ENCODE measurements at places on chromosomes 1 and 21.
A peak's percentile ranks its signal among the peaks of the same experiment; 100 is the strongest.

DNA sequence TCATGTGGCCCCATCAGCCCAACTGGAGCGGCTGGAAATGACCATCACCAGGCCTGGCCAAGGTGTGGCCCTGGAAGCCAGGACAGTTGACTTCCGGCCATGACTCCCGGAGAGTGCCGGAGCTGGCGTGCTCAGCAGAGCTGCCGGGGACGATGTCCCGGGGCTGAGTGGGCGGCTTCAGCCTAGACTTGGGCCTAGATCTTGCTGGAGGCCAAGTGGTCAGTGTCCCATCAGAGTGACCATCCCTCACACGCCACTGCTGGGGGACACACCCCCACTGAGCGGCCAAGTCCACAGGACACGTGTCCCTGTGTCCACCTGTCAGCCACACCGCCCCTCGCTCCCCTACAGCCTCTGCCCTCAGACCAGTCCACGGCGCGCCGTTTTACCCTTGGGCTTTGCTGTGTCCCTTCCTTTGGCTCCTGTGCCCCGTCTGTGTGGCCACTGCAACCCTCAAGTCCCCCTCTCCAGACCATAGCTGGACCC is 4.0 kb downstream of the FAAP20 start:
- DNase-seq: no peak

DNA sequence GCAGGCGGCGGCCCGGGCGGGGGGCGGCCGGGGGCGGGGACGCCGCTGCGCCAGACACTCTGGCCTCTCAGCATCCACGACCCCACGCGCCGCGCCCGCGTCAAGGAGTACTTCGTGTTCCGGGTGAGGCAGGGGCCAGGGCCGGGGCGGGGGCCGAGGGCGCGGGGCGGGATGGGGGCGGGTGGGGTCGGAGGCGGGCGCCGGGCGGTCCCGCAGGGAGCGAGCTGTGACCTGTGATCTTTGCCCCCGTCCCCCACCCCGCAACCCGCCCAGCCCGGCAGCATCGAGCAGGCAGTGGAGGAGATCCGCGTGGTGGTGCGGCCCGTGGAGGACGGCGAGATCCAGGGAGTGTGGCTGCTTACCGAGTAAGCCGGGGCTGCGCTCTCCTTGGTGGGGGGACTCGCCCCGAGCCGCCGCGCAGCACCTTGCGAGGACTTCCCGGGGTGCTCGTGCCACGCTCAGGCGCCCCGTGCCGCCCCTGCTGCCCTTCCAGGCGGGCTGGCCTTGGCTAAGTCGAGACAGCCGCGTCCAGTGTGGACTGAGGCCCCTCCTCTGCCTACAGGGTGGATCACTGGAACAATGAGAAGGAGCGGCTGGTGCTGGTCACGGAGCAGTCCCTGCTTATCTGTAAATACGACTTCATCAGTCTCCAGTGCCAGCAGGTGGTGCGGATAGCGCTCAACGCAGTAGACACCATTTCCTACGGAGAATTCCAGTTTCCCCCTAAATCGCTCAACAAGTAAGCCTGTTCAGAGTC is 514 bp downstream of the TPRG1L start:
- DNase-seq: no peak

DNA sequence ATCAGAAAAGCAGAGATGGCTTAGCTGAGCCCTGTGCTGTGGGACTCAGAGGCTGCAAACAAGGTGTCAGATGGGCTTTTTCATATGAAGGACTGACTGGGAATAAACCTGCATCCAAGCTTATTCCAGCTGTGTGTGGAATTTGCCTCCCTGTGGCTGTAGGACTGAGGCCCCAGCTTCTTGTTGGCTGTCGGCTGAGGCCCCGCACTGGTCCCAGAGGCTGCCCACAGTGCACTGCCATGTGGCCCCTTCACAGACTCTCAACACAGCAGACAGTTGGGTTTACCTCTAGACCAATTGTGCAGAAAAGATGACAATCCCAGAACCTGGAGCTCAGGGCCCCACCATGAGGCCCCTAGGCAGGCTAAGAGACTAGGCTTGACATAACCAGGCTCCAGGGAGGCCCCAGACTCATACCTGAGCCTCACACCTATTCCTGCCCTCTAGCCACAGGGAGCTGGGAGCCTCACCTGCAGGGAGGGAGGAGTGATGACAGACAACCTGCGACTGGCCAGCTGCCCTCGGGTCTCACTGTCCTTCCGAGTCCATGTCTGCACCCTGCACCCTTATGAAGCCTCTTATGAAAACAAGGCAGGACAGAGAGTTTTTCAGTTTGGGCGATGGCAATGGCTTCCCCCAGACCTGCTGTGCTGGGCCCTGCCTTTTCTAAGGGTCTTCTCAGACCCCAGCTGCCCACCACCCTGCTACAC is 615.5 kb downstream of the NPHP4 start:
- no peak for DNase-seq

DNA sequence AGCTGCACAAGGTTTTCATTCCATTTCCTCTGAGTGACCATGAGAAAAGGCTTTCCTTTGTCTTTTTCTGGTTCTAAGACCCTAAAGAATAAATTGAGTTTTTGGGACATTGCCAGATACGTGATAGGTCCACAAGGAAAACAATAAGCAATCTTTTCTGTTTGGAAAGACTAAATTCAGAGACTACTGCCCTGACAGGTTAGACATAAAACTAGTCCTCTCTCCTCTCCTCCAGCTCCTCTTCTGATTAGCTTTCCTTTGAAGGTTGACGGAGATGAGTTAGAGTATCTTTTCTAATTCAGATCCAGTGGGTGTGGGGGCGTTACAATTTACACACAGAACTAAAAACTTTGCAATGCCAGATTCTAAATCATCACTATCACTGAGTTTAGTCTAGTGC is 57.8 kb upstream of the C1orf53 start:
- DNase-seq: no peak

- DNase-seq: no peak
Observed at GRCh38 chr1:151815716-151816327, 10.6 kb upstream of the LINGO4 start.

DNA sequence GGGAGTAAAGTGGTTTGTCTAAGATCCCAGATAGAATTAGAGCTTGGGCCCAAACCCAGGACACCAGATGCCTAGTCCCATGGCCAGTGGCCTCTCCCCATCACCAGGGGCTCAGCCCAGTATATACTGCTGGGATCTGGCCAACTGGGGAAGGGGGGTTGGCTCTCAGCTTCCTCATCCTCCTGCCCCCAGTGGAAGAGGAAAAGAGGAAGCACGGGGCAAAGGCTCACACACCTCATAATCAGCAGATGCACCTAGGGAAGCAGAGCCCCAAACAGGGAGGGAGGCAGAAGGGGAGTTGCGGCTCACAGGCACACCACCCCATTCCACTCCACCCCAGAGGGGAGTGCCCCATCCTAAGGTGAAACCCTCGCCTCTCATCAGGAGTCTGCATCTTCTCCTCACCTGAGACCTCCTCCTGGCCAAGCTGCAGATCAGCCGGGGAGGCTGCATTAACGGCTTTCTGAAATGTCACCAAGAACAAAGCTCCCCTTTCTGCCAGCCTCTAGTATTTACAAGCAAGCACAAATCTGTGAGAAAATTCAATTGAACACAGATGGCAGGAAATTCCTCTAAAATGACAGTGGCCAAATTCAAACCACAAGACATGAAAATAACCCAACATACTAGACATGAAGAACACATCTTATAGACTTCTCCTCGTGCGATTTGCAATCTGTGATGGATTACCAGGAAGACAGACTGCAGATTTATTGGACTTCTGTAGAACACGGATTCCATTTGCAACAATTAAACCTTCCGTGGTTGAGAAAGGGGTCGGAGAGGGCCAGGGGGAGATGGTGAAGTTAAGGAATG is 82.8 kb downstream of the GLIS1 start:
- no peak for DNase-seq

DNA sequence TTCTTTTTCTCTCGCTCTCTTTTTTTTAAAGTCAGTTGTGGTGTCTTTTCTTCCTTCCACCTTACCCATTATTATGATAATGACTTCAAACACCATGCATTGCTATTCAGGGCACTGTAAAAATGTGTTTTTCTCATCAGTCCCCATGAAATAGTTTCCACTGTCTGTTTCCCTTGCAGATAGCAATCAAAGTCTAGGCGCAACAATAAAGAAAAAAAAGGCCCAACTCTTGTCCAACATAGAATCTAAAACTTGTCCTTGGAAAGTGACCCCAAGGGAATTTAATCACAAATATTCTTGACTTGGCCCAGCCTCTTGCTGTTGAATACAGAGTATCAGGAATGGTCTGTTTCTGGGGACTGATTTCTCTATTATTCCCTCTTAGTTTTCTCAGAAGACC is 382.5 kb downstream of the PLPP3 start:
- DNase-seq: no peak

DNA sequence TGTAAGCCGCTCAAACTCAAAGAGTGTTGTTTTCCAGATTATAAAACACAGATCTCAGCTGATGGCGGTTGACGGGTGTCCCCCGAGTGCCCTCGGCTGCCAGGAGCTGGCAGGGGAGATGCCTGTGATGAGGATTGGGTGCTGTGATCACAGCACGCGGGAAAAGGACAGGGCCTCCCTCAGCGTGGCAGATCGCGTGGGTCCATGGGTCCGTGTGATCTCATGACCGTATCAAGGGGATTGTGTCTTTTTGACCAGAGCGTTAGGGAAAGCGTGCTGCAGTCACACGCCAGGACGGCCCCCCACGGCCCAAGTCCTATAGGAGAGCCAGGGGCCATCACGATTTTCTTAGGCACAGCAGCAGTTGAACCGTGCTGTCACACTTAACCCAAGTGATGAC is 51.9 kb downstream of the PDE9A start:
- DNase-seq: no peak

- DNase-seq: no peak
Observed at GRCh38 chr1:52601991-52602855, at the start of gene GPX7. GPX7 (plus strand) TSS chr1:52602371; CDS start chr1:52602410, 39 bp downstream.

GRCh38 chr1:223419561-223419960 is 26.3 kb downstream of the CCDC185 start:
- DNase-seq: no peak

GRCh38 chr1:48246727-48247126 is 24.2 kb downstream of the SLC5A9 start:
- DNase-seq: peak; percentile 97

DNA sequence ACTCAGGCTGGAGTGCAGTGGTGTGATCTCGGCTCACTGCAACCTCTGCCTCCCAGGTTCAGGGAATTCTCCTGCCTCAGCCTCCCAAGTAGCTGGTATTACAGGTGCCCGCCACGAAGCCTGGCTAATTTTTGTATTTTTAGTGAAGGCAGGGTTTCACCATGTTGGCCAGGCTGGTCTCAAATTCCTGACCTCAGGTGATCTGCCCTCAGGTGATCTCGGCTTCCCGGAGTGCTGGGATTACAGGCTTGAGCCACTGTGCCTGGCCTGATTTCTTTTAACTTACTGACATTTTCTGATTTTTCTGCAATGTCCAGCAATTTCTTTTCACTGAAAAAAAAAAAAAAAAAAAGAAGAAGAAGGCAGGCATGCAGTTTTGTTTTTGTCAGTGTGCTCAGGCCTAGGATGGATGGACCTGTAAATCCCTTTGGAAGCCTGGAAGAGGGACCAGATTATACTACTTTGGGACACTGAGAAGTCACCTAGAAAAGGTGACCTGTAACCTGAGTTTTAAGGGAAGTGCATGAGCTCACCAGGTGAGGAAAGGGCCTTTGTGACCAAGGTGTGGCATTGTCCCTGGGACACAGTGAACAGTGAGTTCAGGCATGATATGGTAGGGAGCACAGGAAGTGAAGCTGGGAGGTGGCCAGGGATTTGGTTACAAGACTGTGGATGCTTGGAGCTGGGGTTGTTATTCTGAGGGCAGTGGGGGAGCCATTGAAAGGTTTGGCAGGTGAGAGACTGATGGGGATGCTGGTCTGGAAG is 2.7 kb upstream of the TMEM61 start:
- no peak for DNase-seq

GRCh38 chr1:41534181-41535076 is 49.9 kb upstream of the EDN2 start:
- DNase-seq: no peak

- no peak for DNase-seq
Observed at GRCh38 chr1:180615493-180616290, 16.1 kb upstream of the XPR1 start.

GRCh38 chr1:67908250-67908936 is 75.1 kb upstream of the GNG12 start:
- DNase-seq: no peak

DNA sequence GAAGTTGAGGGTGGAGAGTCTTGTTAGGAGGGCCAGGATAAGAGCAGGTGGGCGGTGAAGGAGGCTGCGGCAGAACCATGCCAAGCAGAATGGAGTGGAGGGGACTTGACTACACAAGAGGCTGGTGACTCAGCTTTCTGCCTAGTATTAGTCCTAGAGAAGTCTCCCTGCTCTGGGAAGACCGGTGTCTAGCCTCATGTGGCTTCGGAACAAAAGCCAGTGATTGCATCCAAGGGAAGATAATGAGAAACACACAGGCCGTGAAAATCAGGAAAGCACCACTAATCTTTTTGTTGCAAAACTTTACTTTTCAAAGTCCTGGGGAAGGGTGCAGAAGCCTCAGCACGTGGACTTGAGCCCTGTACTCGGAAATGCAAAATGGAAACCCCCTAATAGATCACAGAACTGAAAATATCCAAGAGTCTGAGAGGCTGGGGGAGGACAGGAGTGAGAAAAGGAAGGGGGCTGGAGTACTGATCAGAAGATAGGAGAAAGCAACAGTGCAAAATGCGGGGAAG is 31.4 kb downstream of the DDR2 start:
- no peak for DNase-seq

DNA sequence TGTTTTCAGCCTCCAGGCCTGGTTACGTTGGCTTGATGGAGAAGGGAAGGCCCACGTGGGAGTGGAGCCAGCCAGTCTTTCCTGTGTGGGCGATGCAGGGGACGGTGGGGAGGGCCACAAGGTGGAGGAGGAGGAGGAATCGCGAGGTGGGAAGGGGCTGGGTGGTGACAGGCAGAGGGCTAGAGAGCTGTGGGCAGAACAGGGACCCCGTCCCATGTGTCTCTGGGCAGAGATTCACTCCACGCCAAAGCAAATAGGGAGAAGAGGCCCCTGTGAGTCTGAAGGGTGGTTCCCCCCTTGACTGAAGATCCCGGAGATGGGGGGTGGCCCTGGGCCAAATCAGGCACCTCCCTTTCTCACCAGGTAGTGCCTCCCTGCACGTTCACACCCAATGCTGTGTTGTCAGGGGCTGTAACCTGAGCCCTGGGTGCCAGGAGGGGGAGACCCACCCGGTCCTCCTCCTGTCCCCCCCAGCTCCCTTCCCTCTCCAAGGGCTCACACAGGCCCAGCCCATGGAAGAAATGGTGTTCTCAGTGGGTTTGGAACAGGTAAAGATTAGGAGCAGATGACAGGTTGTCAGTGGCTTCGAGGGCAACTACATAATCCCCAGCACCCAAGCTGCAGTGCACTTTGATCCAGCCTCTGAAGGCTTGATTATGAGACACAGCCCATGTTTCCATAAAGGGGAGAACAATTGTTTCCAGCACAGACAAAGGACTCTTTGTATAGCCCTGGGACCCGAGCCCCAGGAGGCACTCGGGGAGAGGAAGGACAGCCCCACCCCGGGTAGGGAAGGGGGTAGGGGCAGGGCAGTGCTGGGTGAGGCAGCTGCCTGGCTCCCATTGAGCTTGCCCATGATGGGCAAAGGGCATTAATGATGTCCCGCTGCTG is 37.7 kb upstream of the GPR37L1 start:
- DNase-seq: peak; percentile 96

GRCh38 chr1:101193733-101194169 is 43.1 kb upstream of the S1PR1 start:
- no peak for DNase-seq
